ENCODE measurements at places on chromosomes 11 and 22. TPM values are rescaled to one million over a fixed set of nuclear protein-coding genes. Genes with fewer than 3 reads are reported as not detected.

- peak; percentile 52 for DNase-seq
Measured at GRCh38 chr22:27474112-27474571, 327.4 kb downstream of the MN1 start.

The CALCA gene
- total RNA-seq = not detected

- DNase-seq = no peak
Measured at GRCh38 chr11:134668076-134668475, 256.0 kb upstream of the B3GAT1 start.

The B3GAT3 gene
- 17.9 TPM for total RNA-seq

DNA sequence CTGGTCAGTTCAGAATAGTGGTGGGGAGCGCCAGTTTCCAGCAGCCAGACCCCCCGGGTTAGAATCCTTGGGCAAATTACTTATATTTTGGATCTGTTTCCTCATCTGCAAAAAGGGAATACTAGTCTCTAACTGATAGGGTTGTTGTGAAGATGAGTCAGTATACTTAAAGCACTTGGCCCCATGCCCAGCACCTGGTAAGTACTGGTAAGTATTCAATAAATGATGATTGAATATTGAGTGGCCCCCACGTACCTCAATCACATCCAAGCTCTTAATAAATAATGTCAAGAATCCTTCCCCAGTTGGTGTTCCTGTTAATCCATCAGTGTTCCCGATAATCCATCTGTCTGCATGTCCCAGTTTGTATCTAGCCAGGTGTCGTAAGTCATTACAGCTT is 12.1 kb downstream of the ACP2 start:
- DNase-seq = peak; percentile 43

GRCh38 chr11:104813532-104813931 is 84.7 kb downstream of the CASP12 start:
- DNase-seq = no peak

DNA sequence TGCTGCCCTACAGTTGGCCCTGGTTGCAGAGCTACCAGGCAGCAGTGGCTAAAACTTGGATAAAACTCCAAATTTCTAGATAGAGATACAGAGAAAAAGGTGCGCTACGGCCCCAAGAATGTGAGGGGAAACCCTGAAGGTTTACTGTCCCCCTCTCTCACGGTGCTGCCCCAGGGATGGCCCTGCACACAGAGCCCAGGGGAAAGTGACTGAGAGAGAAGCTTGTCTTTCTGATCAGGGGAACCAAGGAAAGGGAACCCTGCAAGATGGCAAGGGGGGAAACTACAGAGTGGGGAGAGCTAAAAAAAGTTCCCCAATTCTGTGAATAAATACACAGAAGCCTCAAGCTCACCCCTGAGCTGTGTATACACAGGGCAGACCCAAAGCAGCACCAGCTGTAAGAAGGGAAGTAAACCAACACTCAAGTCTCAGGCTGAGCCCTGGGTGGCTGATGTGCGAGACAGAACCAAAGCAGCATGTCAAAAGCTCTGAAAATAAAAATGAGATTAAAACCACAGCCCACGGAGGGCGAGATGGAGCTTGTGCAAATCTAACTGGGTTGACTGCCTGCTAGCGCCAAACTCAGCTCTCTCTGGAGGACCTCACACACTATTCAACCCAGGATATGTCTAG is 22.1 kb downstream of the GNB1L start:
- DNase-seq = no peak
